Fibroblast of skin of left quadriceps (primary cell): ENCODE measurements at places on chromosomes 16 and 17.
A peak's percentile ranks its signal among the peaks of the same experiment; 100 is the strongest.

DNA sequence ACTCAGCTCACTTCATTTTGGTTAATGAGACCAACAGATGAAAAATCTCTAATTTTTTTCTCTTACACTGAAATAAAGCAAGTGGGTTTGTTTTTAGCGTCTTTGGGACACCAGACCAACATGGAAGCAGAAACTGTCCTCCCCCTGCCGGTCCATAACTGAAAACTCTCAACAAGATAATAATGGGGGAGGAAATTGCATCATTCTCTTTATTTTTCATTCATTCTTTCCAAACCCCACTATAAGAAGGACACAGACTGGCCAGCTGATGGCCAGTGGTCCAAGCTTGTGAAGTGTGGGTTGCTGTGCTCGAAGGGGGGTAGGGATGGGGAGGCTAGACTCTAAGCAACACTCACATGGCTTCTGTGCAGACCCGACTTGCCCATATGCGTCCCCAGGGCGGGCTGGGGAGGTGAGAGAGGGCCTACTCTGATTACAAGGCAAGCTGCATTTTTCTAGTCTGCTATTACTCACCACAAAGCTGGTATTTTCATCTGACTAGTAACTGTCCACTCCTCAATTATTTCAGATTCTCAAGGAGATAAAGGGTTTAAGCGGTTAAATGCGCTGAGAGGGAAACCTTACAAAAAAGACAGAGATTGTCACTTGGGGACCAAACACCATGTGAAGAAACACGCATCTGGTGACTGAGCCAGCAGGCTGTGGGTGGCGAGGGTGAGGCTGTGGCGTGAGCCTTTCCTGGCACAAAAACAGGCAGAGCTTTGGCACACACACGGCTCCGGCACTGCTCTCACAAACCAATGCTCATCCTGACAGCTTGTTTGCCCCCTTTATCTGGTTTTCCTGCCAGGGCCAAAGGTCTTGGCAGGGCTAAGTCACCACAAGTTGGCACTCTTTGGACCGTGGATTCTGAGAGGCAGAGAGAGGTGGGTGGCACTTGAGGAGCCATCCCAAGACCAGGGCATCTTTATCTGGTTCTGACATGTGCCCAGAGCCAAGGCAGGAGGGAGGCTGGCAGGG is 38.2 kb downstream of the MARF1 start:
- DNase-seq = no peak

DNA sequence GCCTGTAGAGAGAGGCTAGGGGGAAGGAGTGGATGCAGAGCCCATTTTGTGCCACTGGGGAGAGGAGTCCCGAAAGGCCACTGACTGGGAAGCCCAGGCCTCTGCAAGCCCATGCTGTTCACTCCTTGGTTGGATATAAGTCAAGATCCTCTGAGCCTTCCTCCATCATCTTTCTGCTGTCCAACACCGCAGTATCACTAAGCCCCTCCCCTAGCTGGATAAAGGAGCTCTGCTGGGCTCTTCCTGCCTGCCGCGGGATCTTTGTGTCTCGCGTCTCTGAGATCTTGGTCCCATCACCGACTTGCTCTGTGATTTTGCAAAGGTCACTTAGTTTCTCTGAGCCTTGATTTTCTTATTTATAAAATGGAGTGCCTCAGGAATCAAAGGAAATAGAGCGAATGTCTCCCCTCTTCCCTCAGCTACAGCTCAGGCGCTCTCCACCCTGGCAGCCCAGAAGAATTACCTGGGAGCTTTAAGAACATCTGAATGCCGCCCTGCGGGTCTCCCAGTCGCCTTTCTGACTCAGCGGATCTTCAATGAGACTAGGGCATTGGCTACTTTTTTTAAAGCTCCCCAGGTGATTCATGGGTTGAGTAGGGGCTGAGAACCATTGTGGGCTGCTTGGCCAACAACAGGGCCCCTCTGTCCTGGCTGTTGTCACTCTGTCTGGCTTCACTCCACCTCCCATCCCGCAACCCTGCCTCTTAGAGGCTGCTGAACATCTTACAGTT is 25.2 kb upstream of the TMEM220 start:
- no peak for DNase-seq

GRCh38 chr16:79599837-79600637 is 500 bp downstream of the MAF start:
- peak; percentile 10 for DNase-seq

GRCh38 chr17:13106171-13106570 is 88.3 kb upstream of the ELAC2 start:
- DNase-seq = no peak

DNA sequence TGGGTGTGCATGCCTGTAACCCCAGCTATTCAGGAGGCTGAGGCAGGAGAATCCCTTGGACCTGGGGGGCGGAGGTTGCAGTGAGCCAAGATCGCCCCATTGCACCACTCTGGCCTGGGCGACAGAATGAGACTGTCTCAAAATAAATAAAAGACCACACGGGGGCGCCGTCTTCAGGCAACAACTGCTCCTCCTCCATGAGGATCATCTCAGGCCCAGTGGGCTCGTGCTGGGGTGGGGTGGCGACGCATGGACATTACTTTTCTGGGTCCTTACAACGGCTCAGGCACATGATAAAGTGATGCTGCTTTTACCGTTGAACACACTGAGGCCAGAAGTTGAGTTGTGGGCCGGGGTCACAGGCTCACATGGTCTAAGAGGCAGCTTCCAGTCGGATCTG is 56.2 kb downstream of the PRMT7 start:
- no peak for DNase-seq

GRCh38 chr17:21072745-21073197 is 30.0 kb upstream of the USP22 start:
- no peak for DNase-seq

DNA sequence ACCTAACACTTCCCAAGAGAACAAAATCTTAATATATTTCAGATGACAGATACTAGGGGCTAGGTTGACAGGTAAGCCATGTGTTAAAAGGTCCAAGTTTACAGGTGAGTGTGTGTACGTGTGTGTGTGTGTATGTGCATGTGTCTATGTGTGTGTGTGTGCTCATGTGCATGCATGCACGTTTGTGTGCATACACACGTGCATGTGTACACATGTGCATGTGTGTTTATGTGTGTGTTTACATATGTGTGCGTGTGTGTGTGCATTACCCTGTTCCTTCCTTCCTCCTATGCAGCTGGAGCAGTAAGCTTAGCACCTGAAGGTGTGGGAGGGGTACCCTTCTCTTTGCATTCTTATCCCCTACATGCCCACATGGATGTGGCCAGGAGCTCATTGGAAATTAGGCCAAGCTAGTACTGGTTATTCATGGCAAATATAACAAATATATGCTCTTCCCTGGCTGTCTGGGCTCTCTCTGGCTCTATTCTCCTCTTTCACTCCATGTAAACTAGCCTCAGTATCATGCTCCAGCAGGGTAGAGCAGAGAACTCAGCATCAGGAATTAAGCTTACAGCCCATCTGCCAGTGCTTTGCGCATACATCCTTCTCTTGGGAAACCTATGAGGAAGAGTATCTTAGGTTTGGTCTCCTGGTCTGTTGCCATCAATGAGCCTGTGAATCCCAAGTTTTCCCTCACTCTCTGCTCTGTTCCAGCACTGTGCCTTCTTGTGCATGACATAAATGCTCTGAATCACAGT is 258.0 kb upstream of the MYOCD start:
- DNase-seq = no peak

DNA sequence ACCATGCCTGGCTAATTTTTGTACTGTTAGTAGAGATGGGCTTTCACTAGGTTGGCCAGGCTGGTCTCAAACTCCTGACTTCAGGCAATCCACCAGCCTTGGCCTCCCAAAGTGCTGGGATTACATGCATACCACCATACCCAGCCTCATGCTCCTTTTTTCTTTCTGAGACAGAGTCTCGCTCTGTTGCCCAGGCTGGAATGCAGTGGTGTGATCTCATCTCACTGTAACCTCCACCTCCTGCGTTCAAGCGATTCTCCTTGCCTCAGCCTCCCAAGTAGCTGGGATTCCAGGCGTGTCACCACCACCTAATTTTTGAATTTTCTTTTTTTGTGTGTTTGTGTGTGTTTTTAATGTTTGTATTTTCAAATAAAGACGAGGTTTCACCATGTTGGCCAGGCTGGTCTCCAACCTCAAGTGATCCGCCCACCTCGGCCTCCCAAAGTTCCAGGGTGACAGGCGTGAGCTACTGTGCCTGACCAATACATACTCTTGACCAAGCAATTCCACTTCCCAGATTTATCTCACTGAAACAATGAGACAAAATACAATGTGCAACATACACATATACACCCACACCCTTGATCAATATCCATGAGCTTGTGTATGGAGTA is 5.0 kb downstream of the GRB2 start:
- no peak for DNase-seq

DNA sequence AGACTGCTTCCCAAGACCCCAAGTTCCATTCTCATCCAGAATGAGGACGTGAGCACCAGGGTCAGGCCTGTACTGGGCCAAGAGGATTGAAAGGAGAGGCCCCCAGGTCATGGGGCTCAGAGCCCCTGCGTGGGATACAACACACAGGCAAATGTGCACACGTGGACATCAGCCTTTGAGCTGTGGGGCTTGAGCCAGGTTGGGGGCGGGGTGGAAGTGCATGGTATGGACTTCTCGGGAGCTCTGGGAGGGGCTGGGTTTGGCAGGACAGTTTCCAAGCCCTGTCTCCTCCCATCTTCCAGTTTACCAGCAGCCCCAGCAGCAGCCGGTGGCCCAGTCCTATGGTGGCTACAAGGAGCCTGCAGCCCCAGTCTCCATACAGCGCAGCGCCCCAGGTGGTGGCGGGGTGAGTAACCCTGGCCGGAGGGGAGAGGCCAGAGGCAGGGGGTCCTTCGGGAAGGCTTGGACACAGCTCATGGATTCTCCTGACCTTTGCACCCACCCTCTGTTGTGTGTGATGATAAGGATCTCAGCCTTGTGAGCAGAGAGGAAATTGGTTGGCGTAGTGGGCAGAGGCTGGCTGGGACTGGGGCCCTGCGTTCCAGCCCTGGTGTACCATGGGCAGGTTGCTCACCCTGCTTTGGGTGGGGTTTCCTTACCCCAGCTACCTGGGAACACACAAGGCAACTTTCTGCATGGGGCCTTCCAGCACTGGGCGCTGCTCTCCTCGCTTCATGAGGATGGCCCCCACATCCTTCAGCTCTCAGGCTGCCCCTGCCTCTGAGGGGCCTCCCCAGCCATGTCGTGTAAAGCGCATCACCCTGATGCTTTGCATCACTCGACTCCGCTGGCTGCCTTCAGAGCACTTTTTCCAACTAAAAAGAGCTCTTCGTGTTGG is 10.4 kb upstream of the LASP1NB start:
- DNase-seq = no peak

- DNase-seq = no peak
Observed at GRCh38 chr16:80372341-80372740, 168.5 kb upstream of the DYNLRB2 start.

DNA sequence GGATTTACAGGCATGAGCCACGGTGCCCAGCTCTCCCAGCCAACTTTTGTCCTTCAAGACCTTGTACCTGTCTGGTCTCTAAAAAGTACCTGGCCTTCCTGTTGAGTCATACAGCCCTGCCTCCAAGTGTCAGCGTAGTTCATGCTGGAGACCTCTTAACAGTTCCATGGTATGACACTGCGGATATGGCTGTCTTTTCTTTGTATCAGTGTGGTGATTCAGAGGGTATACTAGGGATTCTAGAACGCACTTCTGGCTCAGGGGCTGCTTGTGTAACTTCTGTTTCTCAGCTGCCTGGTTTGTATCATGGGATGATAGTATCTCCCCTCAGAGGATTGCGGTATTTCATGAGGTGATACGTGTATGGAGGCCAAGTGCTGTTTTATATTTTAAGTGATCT is 2.0 kb upstream of the TMEM11 start:
- no peak for DNase-seq

GRCh38 chr16:72201387-72201786 is 29.4 kb upstream of the PMFBP1 start:
- DNase-seq = no peak

- DNase-seq = no peak
Observed at GRCh38 chr16:55643161-55643970, 12.4 kb upstream of the SLC6A2 start.

- no peak for DNase-seq
Observed at GRCh38 chr16:81731649-81732048, 47.4 kb upstream of the PLCG2 start.

DNA sequence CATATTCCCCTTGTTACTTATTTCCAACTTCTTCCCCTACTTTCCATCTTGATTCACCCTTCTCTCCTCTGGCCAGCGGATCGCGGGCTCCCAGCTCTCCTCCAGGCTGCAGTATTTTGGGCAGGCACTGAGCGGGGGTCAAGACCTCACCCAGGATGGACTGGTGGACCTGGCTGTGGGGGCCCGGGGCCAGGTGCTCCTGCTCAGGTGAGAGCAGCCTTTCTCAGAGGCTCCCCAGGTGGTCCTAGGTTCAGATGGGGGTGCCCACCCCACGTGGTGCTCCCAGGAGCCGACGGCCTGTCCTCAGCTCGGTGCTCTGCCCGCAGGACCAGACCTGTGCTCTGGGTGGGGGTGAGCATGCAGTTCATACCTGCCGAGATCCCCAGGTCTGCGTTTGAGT is 16.0 kb downstream of the ITGAX start:
- no peak for DNase-seq

DNA sequence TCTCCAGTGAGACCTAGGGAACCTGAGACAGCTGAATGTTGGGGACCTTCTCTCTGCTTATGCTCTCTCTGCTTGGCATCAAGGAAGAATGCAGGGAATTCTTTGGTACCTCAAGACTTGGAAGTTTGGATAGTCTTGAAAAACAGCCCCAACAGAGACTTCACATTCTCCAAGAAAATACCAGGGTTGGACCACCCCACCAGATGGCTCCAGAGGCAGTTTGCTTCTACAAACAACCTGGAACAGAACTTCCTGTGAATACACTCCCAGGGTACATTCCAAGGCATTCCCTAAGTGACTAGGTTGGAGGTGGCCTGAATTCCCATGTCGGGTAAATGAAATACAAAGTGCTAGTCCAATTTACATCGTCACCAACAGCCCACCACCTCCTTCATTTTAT is 314.4 kb downstream of the PMP22 start:
- DNase-seq = no peak

GRCh38 chr16:12339686-12340085 is 363.2 kb downstream of the SNX29 start:
- peak; percentile 26 for DNase-seq
